ENCODE measurements at places on chromosomes 3 and 15. TPM values are rescaled to one million over a fixed set of nuclear protein-coding genes. Genes with fewer than 3 reads are reported as not detected.

The RTP1 gene
- total RNA-seq: not detected

The MFAP1 gene
- 27.1 TPM for total RNA-seq

The FGF7 gene
- total RNA-seq: 162 TPM

The MAPKBP1 gene
- 8.2 TPM for total RNA-seq

The NLGN1 gene
- 1.4 TPM for total RNA-seq

The CYP8B1 gene
- total RNA-seq: not detected

The PCLAF gene
- 66.2 TPM for total RNA-seq

The CKMT1B gene
- not detected for total RNA-seq
